ENCODE measurements at places on chromosomes 3 and 15. TPM values are rescaled to one million over a fixed set of nuclear protein-coding genes. Genes with fewer than 3 reads are reported as not detected.
A peak's percentile ranks its signal among the peaks of the same experiment; 100 is the strongest.

GRCh38 chr3:43873723-43874122, 183.0 kb downstream of the ABHD5 start:
- no peak overlapping the region for H3K4me3 ChIP-seq
- H3K36me3 ChIP-seq, result no peaks in the 10 kb centered on the region
- DNase-seq, result no peak
- no peak overlapping the region for H3K27ac ChIP-seq

- no peak for DNase-seq
- no peak overlapping the region for H3K27ac ChIP-seq
- no peaks in the 10 kb centered on the region for H3K36me3 ChIP-seq
- H3K4me1 ChIP-seq, result no peaks in the 10 kb centered on the region
These were observed 1110.3 kb downstream of the NAALADL2 start for GRCh38 chr3:175969456-175969855.

DNA sequence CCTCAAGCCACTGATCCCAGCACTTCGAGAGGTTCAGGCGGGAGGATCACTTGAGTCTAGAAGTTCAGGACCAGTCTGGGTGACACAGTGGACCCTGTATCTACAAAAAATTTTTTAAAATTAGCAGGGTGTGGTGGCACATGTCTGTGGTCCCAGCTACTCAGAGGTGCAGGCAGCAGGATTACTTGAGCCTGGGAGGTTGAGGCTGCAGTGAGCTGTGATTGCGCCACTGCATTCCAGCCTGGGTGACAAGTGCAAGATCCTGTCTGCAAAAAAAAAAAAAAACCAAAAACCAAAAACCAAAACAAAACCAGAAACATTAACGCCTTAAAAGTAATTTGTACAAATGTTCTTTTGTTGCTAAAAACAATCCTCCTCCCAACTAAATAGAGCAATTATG, 27.9 kb upstream of the SLC12A8 start:
- no peak overlapping the region for H3K4me3 ChIP-seq
- no peaks in the 10 kb centered on the region for H3K27me3 ChIP-seq
- no peaks in the 10 kb centered on the region for H3K4me1 ChIP-seq
- H3K27ac ChIP-seq, result no peak overlapping the region

DNA sequence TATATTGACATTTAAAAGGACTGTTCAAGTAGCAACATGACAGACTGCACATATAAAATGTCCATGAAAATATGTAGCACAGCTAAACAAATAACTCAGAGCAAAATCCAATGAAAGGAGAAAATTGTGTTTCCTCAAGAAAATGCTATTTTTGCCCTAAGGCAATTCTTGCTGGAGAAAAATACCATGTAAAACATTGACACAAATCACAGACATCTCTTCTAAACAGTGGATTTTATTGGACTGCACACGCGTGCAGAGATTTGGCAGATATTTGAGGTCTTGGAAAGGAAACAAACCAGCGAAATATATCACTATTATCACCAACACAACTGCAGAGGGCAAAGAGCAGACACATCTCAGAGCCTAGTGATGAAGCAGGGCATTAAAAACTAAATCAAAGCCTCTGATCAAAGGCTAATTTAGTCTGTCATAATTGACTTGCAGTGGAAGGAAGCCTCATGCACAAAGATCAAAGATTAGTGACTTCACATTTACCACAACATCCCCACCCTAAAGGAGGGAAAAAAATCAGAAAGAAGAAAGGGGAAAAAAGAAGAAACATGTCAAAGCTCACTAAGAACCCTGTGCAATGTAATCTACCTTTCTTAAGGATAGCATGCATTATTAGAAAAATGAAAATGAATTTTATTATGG, 52.4 kb downstream of the CHL1 start:
- no peaks in the 10 kb centered on the region for H3K4me1 ChIP-seq
- H3K27me3 ChIP-seq, result no peaks in the 10 kb centered on the region
- H3K4me3 ChIP-seq, result no peak overlapping the region

DNA sequence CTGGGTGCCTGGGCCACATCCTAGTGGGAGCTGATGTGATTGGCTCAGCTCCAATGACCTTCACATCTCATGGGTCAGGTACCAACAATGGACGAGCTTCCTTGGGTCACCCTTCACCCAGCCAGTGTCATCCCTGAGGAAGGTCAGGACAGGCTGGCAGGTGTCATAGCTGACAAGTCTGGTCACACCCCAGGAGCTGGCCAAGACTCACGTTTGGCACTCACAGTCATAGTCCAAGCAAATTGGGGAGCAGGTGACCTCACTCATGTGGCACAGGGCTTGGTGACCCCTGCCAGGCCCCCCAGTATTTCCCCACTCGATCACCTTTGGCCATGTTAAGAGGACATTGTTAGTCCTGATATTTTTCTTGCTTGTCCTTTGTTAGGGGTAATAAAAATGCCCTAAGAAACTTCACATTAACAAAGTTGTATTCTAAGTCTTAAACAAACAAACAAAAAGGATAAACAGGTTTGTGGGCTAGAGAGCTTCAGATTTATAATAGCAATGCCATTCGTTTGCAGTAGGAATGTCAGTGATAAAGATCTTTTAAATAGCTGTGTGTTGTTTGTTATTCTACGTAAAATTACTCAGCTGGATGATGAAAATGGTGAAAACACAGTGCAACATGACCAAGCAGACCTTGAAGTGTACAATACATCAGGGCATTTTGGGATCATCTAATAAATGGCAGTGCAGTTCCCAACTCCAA, 79.5 kb upstream of the POMGNT2 start:
- no peak overlapping the region for H3K4me3 ChIP-seq
- DNase-seq, result no peak
- no peaks in the 10 kb centered on the region for H3K27me3 ChIP-seq
- H3K36me3 ChIP-seq, result peaks cover 6% of the 10 kb centered on the region
- no peak overlapping the region for H3K27ac ChIP-seq

DNA sequence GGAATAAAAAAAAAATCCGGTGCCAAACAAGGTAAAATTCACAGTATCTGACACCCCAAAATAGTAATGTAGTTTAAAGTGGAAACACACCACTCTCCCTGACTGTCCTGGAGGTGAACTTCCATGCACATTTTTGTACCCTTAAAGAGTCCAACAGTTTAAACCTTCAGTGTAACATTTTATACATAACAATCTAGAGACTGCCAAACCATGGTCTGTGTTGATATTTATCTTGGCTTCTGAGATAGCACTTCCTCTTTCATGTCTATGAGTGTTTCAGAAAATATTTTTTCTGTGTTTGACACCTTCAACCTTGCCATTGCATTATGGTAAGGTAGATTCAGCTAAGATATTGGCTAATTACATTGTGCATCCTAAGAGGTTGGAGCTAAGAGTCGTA, 13.9 kb downstream of the TMEM45A start:
- no peaks in the 10 kb centered on the region for H3K36me3 ChIP-seq
- no peak overlapping the region for H3K27ac ChIP-seq
- DNase-seq, result no peak
- peaks cover 5% of the 10 kb centered on the region for H3K4me1 ChIP-seq

DNA sequence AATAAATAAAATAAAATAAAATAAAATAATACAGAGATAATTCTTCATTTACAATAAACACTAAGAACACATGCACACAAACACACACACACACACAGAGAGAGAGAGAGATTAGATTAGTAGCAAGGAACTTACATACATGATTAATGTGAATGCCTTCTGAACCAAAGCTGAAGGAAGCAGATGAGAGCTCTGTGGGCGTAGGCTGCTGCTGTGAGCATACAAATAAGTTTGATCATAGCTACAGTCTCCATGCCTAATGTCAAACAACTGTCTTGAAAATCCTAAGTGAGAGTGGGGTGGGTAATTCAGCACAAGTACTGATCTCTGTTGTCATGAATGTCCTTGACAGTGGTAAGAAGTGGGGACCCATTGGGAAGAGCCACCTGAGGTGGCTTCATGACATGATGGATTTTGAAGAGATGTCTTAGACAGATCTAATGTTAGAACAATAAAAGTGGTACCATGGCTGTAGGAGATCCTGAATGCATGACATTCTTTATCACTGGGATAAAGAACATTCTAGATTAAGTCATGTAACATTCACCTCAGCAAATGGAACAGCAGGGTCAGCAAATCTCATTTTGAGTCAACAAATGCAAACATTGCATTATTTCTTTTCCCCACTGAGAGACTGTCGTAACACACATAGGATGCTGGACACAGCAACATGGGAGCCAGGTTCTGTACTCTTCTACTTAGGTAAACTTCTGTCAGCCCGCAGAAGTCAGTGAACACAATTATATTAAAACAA, 46.2 kb downstream of the CHL1 start:
- no peak overlapping the region for H3K4me3 ChIP-seq
- H3K36me3 ChIP-seq, result no peaks in the 10 kb centered on the region
- H3K4me1 ChIP-seq, result peaks cover 7% of the 10 kb centered on the region
- no peak overlapping the region for H3K27ac ChIP-seq
- H3K27me3 ChIP-seq, result no peaks in the 10 kb centered on the region

- H3K27me3 ChIP-seq, result no peaks in the 10 kb centered on the region
- H3K4me1 ChIP-seq, result peaks cover 26% of the 10 kb centered on the region
- peak overlapping the region; percentile 34 for H3K27ac ChIP-seq
- DNase-seq, result no peak
- H3K36me3 ChIP-seq, result no peaks in the 10 kb centered on the region
These were observed 451 bp downstream of the CCR5AS start for GRCh38 chr3:46406443-46406787.

- H3K27me3 ChIP-seq, result no peaks in the 10 kb centered on the region
- H3K4me1 ChIP-seq, result peaks cover 50% of the 10 kb centered on the region
- no peak overlapping the region for H3K27ac ChIP-seq
- H3K36me3 ChIP-seq, result no peaks in the 10 kb centered on the region
- DNase-seq, result no peak
These were observed 103.0 kb upstream of the TGFBR2 start for GRCh38 chr3:30503446-30503845.

- no peaks in the 10 kb centered on the region for H3K4me1 ChIP-seq
- peaks cover 39% of the 10 kb centered on the region for H3K36me3 ChIP-seq
- no peak overlapping the region for H3K4me3 ChIP-seq
- no peak for DNase-seq
- no peak overlapping the region for H3K27ac ChIP-seq
These were observed 36.6 kb downstream of the KLHL25 start for GRCh38 chr15:85757939-85758654.

DNA sequence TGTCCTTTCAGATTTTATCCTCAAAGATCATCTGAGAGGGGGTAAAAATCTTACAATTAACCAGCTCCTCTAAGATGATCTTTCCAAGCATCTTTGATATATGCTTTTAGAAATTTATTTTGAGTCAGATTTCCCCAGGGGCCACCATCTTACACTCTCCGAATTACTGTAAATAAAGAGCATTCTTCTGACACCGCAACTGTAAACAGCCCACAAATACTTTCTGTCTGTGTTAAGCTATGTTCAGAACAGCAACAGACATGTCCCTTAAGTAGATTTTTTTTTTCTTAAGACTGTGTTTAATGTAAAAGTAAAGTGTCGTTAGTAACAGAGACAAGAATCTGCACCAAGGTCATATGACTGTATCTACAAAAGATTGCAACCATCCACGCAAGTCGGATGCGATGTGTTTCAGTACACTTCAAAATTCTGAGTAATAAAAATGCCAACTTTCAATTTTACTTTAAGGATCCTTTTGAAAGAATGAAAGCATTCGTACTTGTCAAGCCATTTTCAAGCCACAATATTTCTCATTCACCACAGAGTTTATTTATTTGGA, 159.0 kb upstream of the KCNH8 start:
- DNase-seq, result no peak
- H3K27ac ChIP-seq, result no peak overlapping the region
- H3K4me1 ChIP-seq, result peaks cover 12% of the 10 kb centered on the region
- H3K27me3 ChIP-seq, result no peaks in the 10 kb centered on the region

- no peak for DNase-seq
- H3K36me3 ChIP-seq, result no peaks in the 10 kb centered on the region
- peaks cover 38% of the 10 kb centered on the region for H3K4me1 ChIP-seq
- no peak overlapping the region for H3K27ac ChIP-seq
These were observed 40.9 kb upstream of the ADAMTSL3 start for GRCh38 chr15:83612898-83613635.

DNA sequence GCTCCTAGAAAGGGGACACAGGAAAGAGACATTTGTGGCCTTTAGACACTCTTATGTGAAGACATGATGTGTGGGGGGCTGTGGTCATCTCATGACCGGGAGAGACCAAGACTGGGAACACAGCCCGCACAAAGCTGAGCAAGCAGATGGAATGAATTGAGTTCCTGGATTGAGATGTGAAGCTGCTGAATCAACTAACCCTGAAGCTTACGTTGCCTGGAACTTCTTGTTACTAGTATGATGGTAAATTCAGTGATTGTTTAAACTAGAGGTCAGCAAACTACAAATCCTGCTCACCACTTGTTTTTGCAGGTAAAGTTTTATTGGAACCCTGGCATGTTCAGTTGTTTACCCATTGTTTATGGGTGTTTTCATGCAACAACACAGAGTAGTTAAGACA, 83.4 kb upstream of the BHLHE40 start:
- H3K27me3 ChIP-seq, result no peaks in the 10 kb centered on the region
- no peak overlapping the region for H3K27ac ChIP-seq
- no peak overlapping the region for H3K4me3 ChIP-seq
- no peaks in the 10 kb centered on the region for H3K36me3 ChIP-seq

DNA sequence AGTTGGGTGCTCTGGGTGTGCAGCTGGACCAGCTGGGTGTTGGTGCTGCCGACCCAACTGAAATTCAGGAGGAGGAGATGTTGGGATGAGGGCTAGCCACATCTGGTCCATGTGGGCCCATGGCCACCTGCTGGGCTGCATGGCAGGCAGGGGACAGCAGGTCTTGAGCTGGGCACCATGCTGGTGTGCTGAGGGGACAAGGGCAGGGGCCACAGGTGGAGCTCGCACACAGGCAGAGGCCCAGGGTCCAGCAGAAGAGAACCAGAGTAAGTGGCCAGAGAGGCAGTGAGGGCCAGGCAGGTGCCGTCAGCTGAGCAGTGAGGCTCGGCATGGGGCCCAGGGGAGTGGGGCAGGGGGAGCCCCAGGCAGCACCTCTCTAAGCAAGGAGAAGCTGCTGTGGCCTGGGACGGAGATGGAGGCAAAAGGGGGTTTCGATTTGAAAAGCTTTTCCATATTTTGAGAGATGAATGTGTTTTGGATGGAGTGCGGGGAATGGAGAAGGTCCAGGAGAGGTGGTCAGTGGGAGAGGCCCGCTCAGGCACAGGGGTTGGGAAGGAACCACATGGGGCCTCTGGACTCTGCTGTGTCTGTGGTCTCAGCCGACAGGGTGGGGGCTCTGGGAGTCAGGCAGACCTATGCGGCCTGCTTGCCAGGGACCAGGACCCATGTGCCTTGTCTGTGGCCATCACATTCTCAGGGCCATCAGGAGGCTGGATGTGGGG, 30.5 kb upstream of the PLXNA1 start:
- H3K27me3 ChIP-seq, result no peaks in the 10 kb centered on the region
- no peak overlapping the region for H3K4me3 ChIP-seq
- DNase-seq, result no peak
- no peaks in the 10 kb centered on the region for H3K4me1 ChIP-seq
- no peaks in the 10 kb centered on the region for H3K36me3 ChIP-seq

TBC1D21 gene
- total RNA-seq, result not detected

BHLHE40 gene
- 62.2 TPM for total RNA-seq

MED12L gene
- total RNA-seq, result 4.6 TPM

EFL1 gene
- total RNA-seq, result 29.1 TPM

CHRNA7 gene
- 2.0 TPM for total RNA-seq

SLCO2A1 gene
- total RNA-seq, result not detected

C3orf20 gene
- total RNA-seq, result 0.28 TPM

SPATA12 gene
- 0.47 TPM for total RNA-seq

CADM2 gene
- total RNA-seq, result 0.71 TPM

Measured in Calu3 (cell line).